ENCODE measurements at places on chromosomes 3 and 15. TPM values are rescaled to one million over a fixed set of nuclear protein-coding genes. Genes with fewer than 3 reads are reported as not detected.
A peak's percentile ranks its signal among the peaks of the same experiment; 100 is the strongest.

SCN5A gene
- total RNA-seq, result not detected

TF gene
- total RNA-seq, result 0.45 TPM

ANKRD34C gene
- total RNA-seq, result not detected

LMCD1 gene
- 0.99 TPM for total RNA-seq

DNA sequence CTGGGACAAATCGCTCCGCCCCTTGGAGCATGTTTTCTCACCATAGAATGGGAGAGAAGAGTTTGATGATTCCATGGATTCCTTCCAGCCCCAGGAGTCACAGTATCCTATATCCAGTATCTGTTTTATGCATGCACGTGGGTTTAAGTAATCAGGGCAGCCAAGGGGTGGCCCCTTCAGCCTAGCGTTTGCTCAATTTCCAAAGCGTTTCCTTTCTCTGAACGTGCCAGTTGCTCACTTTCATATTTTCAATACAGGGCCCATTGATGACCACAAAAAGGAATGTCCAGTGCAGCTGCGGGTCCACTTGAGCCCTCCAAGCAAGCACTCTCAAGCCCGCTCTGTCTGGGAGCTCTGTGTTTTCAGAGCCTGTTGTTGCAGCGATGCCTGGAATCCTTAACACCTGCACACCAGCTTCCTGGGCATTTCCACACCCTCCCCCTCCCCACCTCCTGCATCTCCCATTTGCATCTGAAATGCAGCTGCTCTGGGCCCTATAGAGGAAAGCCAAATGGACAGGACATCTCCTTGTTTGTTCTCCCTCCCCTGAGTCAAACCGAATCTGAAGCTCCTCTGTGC is 164.3 kb upstream of the LPP start:
- H3K4me3 ChIP-seq, result no peak overlapping the region
- H3K4me1 ChIP-seq, result peaks cover 60% of the 10 kb centered on the region
- no peak overlapping the region for H3K27ac ChIP-seq
- peaks cover 36% of the 10 kb centered on the region for H3K36me3 ChIP-seq
- no peak for DNase-seq

- H3K27ac ChIP-seq, result no peak overlapping the region
- no peak for DNase-seq
- H3K4me3 ChIP-seq, result no peak overlapping the region
- peaks cover 5% of the 10 kb centered on the region for H3K4me1 ChIP-seq
Observed at GRCh38 chr15:95503107-95503506, 827.4 kb upstream of the NR2F2 start.

DNA sequence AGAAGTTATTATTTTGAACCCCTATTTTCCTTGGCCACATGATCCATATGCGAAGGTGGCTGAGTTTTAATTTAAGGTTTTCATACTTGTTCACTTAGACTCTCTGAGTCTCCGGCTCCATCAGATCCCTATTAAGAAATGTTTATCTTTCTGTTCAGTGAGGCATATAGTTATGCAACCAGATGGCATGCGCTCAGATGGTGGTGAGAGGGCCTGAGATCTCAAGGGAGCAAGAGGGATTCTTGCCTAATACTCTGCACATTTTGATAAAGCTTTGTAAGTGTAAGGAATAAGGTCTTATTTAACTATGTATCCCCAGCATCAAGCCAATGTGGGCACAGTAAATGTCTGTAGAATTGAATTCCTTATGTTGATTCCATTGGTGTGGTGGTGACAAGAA is 78.9 kb upstream of the DPH6 start:
- no peak overlapping the region for H3K4me3 ChIP-seq
- peaks cover 7% of the 10 kb centered on the region for H3K27me3 ChIP-seq
- H3K36me3 ChIP-seq, result no peaks in the 10 kb centered on the region
- no peaks in the 10 kb centered on the region for H3K4me1 ChIP-seq
- H3K27ac ChIP-seq, result no peak overlapping the region

DNA sequence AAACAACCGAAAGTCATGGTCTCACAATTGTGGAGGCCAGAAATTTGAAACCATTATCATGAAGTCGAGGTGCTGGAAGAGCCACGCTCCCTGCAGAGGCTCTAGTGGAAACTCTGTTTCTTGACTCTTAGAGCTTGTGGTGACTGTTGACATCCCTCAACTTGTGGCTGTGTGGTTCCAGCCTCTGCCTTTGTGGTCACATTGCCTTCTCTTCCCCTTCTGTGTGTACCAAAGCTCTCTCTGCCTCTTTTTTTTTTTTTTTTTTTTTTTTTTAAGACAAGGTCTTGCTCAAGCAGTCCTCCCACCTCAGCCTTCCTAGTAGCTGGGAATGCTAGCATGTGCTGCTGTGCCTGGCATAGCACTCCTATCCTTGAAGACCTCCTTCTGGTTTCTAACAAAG is 48.7 kb upstream of the CRTC3 start:
- peak overlapping the region; percentile 48 for H3K27ac ChIP-seq
- peaks cover 53% of the 10 kb centered on the region for H3K4me1 ChIP-seq
- H3K36me3 ChIP-seq, result peaks cover 75% of the 10 kb centered on the region
- no peak overlapping the region for H3K4me3 ChIP-seq
- no peaks in the 10 kb centered on the region for H3K27me3 ChIP-seq
- peak; percentile 78 for DNase-seq

DNA sequence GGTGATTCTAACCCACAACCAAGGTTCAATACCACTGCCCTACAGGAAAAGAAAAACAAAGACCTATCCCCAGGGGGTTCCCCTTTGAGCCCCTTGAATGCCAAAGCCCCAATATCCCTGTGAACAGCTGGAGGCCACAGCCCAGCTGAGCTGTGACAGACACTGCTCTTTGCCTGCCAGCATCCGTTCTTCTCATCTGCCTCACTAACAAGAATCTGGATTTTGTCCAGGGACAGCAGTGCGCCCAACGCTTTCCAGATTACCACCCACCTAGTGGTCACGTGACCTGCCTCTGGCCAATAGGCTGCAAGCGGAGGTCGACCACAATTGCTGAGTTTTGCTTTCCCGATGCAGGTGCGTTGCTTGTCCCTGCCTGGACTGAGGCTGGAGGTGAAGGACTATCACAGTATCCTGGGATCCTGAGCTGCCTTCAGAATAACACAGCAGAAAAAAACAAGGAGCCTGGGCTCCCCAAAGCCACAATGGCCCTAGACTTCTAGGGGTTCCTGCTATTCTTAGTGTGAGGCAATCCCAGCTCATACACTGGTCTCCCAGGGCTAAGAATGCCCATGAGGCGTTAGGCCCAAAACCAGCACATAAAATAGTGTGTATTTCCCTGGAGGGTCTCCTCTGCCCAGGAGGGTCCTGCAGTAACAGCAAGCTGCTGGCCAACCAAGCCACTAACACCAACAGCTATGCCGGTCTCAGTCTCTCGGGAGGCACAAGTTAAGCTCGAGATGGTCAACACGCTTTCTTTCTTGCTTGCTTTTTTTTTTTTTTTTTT is 13.8 kb downstream of the BDH1 start:
- no peak overlapping the region for H3K27ac ChIP-seq
- DNase-seq, result no peak
- H3K36me3 ChIP-seq, result peaks cover 53% of the 10 kb centered on the region
- no peak overlapping the region for H3K4me3 ChIP-seq
- H3K27me3 ChIP-seq, result no peaks in the 10 kb centered on the region

DNA sequence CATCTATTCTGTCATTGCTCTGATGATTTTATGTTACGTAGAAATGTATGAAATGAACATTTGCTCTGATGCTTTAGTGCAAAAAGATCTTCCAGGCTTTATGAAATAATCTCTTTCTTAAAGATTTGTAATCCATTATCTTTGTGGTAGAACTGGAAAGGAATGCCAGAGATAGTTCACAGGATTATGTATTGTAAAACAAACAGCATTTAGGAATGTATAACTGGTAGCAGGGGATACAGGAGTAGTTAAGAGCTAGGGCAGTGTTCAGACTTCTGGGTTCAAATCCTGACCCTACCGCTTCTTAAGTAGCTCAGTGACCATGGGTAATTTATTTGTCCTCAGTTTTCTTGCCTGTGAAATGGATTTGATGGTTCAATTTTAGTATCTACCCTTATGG is 429.8 kb upstream of the TPM1 start:
- H3K4me1 ChIP-seq, result no peaks in the 10 kb centered on the region
- no peaks in the 10 kb centered on the region for H3K36me3 ChIP-seq
- no peak overlapping the region for H3K4me3 ChIP-seq
- no peak overlapping the region for H3K27ac ChIP-seq
- DNase-seq, result no peak
